Effector memory CD4-positive, alpha-beta T cell (primary cell): ENCODE measurements at places on chromosomes 13 and 19.
A peak's percentile ranks its signal among the peaks of the same experiment; 100 is the strongest.

DNA sequence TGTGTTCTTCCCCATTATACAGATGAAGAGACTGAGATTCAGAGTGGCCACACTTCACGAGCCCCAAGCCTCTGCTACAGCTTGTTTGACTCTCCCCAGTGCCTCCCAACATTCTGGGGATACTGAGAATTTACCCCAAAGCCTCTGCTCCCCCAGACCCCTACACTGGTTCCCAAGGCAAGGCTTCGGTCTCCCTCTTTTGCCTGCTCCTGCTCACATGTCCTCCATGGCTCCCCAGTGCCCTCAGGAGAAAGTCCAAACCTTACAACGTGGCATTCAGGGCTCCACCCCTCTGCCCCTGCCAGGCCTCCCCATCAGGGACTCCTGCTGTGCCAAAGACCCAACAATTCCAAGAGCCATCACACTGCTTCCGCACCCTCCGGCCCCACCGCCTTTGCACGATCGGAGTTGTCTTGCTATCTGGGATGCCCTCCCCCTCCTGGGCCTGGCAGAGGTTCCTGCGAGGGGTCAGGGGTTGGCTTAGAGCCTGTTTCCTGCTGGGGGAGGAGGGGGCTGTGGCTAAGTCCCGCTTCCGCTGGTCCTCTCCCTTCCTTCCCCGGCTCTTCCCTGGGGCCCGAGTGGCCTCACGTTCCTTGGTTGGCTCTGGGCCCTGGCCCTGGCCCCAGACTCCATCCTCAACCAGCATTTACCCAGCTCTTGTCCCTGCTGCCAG is 15.4 kb downstream of the GTPBP3 start:
- DNase-seq = no peak

DNA sequence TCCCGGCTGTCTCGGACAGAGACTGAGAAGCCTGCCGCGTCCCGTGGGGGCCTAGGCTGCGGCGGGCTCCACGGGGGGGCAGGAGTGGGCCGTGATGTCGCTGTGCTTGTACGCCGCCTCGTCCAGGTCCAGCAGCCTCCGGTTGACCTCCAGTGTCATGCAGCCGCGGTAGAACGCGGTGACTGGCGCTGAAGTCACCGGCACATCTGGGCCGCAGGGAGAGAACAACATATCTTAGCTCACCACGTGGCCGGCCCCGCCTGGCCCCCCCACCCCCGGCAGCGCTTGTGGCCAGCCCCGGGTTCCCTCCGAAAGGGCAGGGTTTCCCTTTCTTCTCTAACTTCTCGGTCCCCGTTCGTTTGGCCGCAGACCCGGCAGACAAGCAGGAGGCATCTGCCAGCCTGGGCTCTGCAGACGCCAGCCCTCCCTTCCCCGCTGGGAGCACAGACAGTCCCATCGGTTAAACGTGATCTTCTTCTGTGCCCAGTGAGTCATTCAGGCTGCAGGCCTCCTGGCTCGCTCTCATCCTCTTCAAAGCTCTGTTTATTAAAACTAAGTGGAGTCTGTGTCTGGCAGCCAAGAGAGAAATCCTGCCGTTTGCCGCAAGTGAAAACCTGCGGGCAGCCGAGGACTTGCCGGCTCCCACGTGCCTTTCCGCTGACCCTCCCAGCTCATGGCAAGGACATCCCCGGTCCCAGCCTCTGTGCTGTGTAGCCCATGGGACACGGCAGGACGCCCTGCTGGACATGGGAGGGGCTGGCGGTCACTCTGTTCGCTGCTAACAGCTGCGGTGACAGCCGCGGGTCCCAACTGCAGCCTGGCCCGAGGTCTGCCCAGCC is 42.8 kb downstream of the GAS6 start:
- DNase-seq = no peak

GRCh38 chr19:2059422-2060201 is 8.6 kb upstream of the MKNK2 start:
- DNase-seq = no peak

DNA sequence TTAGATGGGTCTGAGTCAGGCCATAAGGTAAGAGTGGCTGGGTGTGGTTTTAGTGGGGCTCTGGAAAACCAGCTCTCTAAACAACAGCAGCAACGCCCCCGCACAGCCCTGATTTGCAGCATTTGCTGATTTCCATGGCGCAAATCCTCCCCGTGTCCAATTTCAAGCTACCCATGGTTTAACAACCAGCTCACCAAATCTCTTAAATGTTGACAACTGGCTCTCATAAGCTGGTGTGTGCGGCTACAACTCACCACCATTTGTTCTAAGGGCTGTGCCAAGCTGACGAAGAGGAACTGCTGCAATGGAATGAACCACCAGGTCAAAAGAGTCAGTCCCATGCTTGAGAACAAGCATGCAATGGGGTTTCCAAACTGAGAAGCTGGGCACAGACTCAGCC is 22.9 kb downstream of the PARP4 start:
- no peak for DNase-seq

DNA sequence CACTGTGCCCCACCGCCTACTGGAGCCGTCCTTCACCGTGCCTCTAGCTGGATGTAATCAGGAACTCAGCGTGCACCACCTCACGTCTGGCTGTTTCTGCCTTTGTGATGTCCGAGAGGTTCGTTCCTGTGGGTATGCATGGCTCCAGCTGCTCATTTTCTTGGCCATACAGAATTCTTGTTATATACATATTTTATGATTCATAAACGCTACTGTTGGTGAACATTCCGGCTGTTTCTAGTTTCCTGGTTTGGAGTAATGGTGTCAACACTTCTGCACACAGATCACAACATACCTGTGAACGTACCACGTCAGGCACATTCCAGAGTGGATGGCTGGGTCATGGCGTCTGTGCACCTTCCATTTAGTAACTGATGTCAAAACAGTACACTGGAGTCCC is 14.6 kb downstream of the DCUN1D2 start:
- no peak for DNase-seq

- DNase-seq = no peak
These were observed 438.6 kb downstream of the COG6 start for GRCh38 chr13:40094056-40094455.

GRCh38 chr19:38678891-38679494 is 31.5 kb downstream of the ACTN4 start:
- DNase-seq = no peak

- DNase-seq = no peak
These were observed 173.5 kb downstream of the DCT start for GRCh38 chr13:94305934-94306333.

- DNase-seq = peak; percentile 32
These were observed 13.0 kb downstream of the PGLYRP1 start for GRCh38 chr19:46009530-46010510.

DNA sequence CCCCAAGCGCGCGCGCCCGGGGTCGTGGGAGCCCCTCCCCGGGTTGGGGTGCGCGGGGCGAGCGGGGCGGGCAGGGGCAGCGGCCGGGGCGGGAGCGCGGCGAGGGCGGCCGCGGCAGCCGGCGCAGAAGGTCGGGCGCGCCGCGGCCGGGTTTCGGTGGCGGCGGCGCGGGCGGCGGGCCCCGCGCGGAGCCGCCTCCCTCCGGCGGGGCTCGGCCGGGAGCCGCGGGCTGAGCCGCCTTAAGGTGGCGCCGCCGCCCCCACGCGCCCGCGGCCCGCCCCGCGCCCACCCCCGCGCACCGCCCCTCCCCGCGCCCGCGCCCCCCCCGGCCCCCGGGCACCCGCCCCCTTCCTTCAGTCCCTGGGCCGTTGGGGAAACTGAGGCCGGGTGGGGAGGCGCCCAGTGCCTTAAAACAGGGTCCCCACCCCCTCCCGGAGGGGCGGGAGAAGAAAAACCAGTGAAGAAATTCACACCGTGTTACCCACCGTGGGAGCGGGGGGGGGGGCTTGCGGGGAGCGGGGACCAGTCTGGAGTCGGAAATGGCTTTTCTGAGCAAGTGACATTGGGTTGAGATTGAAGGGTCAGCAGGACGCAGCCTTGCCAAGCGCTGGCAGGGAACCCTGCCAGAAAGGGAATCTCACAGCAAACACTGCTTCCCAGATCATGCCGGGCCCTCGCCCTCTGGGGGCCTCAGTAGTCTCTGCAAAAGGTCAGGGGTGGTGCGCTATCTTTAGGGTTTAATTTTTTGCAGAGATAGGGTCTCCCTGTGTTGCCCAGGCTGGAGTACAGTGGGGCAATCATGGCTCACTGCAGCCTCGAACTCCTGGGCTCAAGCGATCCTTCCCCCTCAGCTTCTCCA is at the start of gene TLE2:
TLE2 (minus strand) TSS at position 216 of the 859 bp plus-strand sequence. CDS start 376 bp downstream, outside the sequence.
- no peak for DNase-seq

GRCh38 chr13:109246001-109246400 is 540.4 kb downstream of the IRS2 start:
- no peak for DNase-seq

GRCh38 chr19:38831142-38831605 is 420 bp downstream of the ECH1 start:
- DNase-seq = no peak

GRCh38 chr19:12244370-12244769 is 50.3 kb downstream of the ZNF44 start:
- DNase-seq = no peak

DNA sequence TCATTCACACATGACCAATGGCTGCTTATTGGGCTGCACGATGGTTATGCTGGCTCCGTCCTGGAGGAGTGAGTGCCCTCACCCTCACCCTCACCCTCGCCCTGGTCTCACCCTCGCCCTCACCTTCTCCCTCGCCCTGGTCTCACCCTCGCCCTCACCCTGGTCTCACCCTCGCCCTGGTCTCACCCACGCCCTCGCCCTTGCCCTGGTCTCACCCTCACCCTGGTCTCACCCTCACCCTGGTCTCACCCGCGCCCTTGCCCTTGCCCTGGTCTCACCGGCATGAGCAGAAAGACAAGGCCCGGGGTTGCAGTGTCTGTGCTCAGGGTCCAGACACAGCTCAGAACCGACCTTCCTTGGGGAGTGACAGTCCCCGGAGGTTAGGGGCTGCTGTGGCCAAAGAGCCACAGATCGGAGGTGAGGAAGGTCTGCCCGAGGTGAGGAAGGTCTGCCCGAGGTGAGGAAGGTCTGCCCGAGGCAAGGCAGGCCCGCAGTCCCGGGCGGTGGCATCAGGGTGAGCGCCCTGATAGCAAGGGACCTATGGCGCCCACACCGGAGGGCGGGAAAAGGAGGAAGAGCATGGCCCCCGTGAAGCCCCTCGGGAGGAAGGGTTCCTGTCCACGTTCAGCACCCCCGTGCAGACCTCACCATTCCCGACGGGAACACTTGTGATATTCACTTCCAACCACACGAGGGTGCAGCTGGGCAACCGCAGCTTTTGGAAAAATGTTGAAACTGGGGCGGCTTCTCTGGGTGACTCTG is 65.6 kb downstream of the MCF2L start:
- no peak for DNase-seq

- no peak for DNase-seq
These were observed 604 bp downstream of the THSD1 start for GRCh38 chr13:52405369-52405766.

- no peak for DNase-seq
These were observed 8.8 kb downstream of the DCAF15 start for GRCh38 chr19:13960863-13961784.

GRCh38 chr13:46596466-46596865 is 43.5 kb downstream of the LRCH1 start:
- DNase-seq = no peak

DNA sequence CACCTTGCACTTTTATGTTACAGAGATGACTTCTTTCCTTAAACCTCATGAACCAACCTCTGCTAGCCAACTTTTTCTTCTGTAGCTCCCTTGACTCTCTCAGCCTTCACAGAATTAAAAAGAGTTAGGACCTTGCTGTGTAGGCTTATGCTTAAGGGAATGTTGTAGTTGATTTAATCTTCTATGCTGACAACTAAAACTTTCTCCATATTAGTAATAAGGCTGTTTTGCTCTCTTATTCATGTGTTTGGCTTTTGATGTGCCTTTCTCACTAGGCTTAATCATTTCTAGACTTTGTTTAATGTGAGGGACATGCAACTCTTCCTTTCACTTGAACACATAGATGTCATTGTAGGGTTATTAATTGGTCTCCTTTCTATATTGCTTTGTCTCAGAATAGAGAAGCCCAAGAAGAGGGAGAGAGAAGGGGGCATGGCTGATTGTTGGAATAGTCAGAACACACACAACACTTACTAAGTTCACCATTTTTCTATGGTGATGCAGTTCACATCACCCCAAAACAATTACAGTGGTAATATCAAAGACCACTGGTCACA is 509.5 kb downstream of the UQCRFS1 start:
- DNase-seq = no peak

GRCh38 chr13:42707586-42707985 is 73.8 kb upstream of the FAM216B start:
- no peak for DNase-seq

DNA sequence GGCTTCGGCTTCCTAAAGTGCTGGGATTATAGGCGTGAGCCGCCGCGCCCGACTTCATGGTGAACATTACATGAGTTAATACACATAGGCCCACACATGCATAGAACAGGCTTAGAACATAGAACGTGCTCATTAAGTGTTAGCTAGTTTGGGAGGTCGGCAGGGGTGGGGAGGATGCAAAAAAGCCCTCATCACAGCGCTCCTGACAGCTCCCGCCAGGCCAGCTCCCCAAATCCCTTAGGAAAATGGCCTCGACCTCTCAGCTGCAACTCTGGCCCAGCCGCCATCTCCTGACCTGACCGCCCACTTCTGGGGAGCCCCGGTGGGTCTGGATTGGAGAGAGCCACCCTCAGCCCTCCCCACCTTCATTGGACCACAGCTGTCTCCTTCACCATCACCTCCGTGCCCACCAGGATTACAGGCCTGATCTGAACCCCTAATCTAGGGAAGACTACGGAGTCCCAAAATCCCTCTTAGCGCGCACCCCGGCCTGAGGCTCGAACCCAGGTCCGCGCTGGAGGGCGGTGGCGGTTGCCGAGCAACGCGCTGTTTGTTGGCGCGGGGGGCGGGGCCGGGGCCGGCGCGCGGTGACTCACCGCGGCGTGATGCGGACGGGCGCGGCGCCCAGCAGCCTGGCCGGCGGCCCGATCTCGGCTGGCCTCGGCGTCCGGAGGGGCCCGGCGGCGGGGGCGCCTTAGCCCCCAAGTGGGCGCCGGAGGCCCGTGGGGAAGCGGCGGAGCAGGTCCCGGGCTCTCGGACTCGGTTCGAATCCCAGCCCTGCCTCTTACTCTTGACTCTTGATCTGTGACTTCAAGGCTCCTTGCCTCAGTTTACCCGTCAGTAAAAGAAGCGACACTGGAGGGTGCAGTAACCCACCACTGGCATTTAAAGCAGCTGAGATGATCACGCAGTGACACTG is 26.7 kb upstream of the NANOS3 start:
- peak; percentile 60 for DNase-seq
